ENCODE measurements at places on chromosomes 11 and 22.
A peak's percentile ranks its signal among the peaks of the same experiment; 100 is the strongest.

DNA sequence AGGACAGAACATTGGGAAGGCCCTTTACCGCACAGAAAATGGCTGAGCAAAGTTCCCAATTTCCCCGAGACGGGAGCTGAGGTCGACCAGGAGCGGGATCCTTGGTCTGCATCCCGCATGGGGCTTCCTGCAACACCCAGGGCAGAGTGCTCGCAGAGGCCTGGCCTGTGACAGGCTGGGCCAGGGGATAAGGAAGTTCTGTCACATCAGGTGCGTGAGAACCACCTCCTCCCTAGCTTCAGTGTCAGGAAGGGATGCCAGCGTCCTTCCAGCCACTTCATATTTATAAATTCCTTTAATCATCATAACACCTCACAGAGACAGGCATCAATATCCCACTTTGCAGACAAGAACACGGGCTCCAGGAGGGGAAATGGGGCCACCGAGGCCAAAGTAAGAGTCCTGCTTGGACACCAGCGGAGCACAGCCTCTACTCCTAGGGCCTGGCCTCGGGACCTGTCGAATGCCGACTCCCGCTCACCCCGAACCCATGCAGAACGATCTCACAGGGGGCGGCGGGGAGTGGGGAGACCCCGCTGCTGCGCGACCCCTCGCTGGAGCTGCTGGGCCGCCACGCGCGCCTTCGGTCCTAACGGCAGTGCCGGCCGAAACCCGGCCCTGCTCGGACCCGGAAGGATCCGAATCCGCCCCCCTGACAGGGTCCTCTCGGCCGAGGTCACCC lies 532 bp downstream of the BET1L start:
- DNase-seq, result no peak

GRCh38 chr11:44171518-44171917 lies 76.0 kb downstream of the EXT2 start:
- no peak for DNase-seq

- DNase-seq, result no peak
These were observed 13.5 kb downstream of the PGA5 start for GRCh38 chr11:61254403-61255025.

DNA sequence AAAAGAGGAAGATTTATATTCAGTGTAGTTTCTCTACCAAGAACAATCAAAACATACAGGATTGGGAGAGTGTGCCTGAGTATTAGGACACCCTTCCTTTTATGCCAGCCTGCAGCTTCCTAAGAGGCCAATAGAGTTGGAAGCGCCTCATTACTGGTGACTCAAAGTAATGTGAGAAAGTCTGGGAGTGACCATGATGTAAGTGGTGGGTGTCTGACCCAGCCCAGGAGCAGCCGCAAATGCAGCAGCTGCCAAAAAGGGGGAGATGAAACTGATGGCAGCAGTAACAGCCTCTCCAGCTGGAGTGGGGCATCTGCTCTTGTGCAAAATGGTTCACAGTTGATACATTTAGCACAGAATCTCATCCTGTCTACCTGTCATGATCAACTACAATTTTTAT lies 62.0 kb downstream of the ZNF280B start:
- no peak for DNase-seq

DNA sequence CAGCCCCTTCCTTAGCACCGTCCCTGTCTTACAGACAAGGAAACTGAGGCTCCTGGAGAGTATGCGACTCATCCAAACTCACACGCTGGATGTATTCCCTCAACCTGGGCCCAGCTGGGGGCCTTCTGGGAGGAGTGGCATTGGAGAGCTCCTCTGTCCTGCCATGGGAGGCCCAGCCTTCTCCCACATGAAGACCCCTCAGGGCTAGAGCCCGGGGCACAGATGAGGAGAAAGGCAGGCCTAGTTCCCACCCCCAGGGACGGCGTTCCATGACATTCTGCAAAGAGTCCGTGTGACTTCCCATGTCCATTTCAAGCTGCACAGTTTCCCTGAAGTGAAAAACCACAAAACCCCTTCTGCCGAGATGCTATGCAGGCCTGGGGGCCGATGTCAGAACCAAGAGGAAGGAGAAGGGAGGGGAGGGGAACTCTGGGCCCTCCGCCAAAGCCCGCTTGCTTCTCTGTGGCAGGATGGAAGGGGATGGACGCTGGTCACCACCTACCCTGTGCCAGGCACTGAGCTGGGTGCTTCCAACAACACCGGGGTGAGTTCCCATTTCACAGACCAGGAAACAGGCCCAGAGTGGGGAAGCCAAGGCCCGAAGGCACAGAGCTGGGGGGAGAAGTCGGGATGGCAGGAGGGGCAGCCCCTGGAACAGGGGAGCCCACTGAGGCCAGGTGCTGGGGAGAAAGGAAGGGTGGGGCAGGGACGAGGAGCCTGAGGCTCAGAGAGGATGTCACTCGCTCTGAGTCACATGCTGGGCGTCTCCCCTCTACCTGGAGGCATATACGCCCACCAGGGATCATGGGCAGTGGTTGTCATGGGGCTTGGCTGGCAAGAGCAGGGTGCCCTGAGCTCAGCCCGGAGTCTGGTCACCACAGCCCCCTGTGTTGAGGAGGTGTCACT lies 15.7 kb downstream of the RAC2 start:
- DNase-seq, result peak; percentile 36

DNA sequence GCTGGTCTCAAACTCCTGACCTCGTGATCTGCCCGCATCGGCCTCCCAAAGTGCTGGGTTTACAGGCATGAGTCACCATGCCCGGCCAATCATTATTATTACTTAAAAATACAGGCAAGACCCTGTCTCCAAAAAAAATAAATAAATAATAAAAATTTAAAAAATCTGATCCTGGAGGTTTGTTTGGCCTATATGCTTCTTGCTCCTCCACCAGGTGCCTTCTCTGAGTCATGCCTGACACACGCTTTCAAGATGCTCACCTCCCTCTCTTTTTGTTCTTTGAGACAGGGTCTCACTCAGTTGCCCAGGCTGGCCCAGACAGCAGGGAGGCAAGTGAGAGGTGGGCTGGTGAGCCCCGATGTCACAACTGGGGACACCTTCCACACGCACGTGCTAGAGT lies 13.5 kb downstream of the ZC3H7B start:
- no peak for DNase-seq

GRCh38 chr11:94178331-94178730 lies 49.7 kb downstream of the PANX1 start:
- no peak for DNase-seq
